Lower leg skin (tissue), 4 donors: ENCODE measurements at places on chromosomes 5 and 9. TPM values are rescaled to one million over a fixed set of nuclear protein-coding genes. Genes with fewer than 3 reads are reported as not detected.

The FGF1 gene
- 0.63 TPM for total RNA-seq

GRCh38 chr5:134077926-134078580 lies 36.4 kb upstream of the TCF7 start:
- DNase-seq: no peak

The IER5L gene
- total RNA-seq: 10.9 TPM

DNA sequence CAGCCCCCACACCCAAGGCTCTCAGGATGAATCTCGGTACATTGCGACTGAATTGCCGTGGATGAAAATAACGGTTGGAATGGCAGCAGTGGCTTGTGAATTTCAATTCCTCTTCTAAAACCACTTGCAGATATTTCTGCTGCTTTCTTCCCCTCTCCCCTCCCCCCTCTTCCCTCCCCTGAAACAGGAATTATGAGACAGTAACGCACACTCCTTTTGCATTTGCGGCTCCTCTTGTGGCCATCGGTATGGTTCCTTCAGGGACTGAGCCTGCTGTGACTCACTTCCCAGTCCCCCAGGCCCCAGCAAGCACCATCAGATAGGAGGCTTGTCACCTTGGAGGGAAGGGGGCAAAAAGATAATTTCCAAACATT lies 9.7 kb downstream of the DCANP1 start:
- no peak for DNase-seq

- DNase-seq: no peak
These were observed 402.5 kb upstream of the SLC24A2 start for GRCh38 chr9:20191228-20191840.

The CTNND2 gene
- total RNA-seq: 2.9 TPM

- no peak for DNase-seq
These were observed 5.6 kb downstream of the RBM27 start for GRCh38 chr5:146208916-146209522.

GRCh38 chr9:130785940-130786508 lies 49.0 kb upstream of the ABL1 start:
- no peak for DNase-seq

- DNase-seq: no peak
These were observed 63.5 kb upstream of the CCL21 start for GRCh38 chr9:34773306-34773910.

DNA sequence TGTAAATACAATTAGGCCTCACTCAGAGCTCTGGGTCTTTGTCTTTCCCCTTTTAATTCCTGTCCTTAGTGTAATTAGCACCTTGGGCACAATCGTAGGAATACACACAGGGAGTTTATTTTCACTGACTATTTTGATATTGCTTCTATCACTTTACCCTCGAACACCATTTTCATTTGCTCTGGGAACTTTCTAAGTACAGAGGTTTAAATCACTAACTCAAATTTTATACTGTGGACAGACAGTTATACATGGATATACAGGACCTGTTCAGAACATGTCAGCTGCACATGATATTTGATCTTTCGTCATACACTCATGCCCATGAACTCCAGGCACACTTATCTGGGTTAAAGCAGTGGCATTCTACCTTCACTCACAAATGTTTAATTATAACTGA lies 217.8 kb upstream of the TMEM161B start:
- DNase-seq: no peak

GRCh38 chr9:127470662-127471061 lies 19.4 kb downstream of the LRSAM1 start:
- no peak for DNase-seq

The MINAR2 gene
- not detected for total RNA-seq

The RGS7BP gene
- not detected for total RNA-seq

GRCh38 chr5:167969998-167970397 lies 321.4 kb upstream of the WWC1 start:
- DNase-seq: no peak

- no peak for DNase-seq
These were observed 388.7 kb downstream of the EFNA5 start for GRCh38 chr5:107282061-107282460.

DNA sequence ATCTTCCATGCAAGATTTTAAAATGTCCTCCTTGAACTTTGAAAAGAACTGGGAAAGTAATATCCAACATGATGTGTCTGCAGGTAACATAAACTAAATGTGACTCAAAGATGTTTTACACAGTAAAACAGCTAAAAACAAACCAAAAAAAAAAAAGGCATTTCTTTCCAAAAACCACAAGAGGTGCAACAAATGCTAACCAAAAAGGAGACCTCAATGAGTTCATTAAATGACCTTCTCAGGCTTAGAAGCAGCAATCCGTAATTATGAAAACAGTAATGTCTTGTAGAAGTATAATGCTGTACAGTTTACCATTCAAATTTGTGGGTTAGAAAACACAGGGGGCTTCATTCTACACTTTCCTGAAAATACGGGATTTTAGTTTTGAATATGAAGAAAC lies 2.5 kb downstream of the RNF145 start:
- no peak for DNase-seq

GRCh38 chr5:470961-471749 lies 28.2 kb downstream of the EXOC3 start:
- DNase-seq: no peak

DNA sequence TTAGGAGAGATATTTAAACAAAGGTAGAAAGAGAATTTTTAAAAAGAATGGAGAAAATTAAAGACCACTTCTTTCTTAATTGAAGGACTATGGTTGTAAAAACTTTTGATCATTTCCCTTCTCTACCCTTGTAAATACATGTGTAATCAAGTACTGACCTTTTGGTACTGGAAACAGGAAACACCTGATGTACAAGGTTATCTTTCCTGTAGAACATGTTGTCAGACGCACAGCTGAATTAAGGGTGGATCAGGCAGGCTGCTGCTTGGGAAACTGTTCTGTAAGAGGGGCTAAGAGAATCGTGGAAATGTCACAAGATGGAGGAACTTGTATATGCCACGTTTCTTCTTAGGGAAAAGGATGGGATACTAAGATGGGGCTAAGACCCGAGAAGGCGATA lies 341.6 kb downstream of the ZNF608 start:
- no peak for DNase-seq

DNA sequence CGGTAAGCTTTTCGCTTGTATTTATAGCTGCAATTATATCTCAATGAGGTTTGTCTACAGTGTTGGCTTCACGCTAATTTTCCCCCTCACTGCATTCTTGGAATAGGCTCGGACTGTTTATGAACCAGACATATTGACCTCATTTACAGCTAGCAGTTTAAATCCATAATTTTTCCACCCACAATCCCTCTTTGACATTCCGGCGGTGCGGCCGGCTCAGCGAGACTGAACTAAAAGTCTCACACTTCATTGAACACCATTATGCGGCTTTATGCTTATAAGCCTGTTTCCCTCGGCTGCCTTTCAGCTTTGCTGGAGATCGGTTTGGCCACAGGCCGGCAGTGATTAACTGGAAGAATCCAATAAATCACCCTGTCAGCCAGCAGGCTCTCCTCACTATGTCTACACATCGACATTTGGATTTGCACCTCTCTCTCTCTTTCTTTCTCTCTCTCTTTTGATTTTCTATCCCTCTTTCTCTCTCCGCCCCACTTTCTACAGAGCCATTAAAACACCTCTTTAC lies 315.0 kb upstream of the TLE4 start:
- DNase-seq: no peak

GRCh38 chr5:176184608-176185132 lies 53.6 kb upstream of the SIMC1 start:
- DNase-seq: no peak

DNA sequence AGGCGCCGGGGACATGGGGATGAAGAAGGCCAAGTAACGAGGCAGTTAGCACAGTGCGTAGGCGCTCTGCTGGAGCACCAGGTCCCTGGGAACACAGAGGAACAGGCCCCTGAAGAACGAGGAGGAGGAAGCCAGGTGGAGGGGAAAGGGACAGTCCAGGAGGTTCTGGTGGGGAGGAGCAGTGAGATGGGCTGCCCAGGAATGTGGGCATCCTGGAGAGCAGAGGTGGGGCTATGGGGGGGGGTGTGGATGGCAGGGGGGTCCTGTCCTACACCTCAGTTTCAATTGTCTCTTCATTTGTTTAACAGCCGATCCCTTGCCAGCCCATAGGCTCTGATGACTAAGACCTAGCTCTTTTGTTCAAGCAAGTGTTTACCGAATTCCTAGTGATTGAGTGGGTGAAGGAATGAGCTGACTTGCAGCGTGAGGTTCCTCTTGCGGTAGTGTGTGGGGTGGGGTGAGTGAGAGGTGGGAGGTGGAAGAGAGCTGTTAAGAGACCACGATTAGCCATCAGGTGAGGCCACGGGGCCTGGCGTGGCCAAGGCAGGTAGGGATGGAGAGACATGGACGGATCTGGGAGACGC lies 8.4 kb upstream of the PHYHD1 start:
- no peak for DNase-seq

- DNase-seq: no peak
These were observed 4.6 kb upstream of the SLC9A3 start for GRCh38 chr5:528629-529511.
